Transverse colon (tissue), 4 donors: ENCODE measurements at places on chromosomes 16 and 17.
A peak's percentile ranks its signal among the peaks of the same experiment; 100 is the strongest.

GRCh38 chr17:47875011-47875985 is 20.7 kb upstream of the SP2 start:
- no peak for DNase-seq

- DNase-seq, result peak; percentile 52
These were observed 863 bp upstream of the UTS2R start for GRCh38 chr17:82370471-82371332.

DNA sequence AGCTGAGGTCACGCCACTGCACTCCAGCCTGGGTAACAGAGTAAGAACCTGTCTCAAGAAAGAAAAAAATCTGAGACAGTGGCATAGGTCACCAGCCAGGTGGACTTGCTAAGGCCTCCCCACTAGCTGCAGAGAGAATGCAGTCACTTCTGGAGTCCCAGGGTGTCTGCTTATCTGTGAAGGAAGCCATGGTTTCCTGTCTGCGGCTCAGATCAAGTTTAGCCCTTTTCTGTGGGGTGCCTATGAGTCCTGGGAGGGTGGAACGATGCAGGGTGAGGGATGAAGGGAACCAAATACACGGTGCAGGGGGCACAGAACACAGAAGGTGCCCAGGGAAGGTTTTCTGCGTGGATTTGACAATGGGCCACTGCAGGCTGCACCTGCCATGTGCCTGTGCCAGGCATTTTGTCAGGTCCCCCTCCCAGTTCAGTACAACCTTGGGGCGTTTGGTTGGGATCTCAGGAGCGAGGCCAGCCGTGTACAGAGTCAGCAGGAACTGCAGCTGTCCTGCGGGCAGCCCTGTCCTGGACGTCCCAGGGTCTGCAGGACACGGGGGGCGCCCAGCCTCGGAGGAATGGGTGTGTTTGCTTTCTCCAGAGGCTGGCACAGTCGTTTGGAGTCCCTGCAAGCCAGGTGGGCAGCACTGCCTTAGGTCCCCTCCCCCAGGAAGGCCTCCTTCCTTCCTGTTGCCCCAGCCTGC is 41.8 kb downstream of the RAB11FIP4 start:
- no peak for DNase-seq

GRCh38 chr17:46035112-46035818 is 36.2 kb downstream of the STH start:
- no peak for DNase-seq

GRCh38 chr16:72677662-72678447 is 370.1 kb downstream of the ZFHX3 start:
- peak; percentile 48 for DNase-seq

GRCh38 chr16:73006026-73006425 is 41.9 kb downstream of the ZFHX3 start:
- no peak for DNase-seq

DNA sequence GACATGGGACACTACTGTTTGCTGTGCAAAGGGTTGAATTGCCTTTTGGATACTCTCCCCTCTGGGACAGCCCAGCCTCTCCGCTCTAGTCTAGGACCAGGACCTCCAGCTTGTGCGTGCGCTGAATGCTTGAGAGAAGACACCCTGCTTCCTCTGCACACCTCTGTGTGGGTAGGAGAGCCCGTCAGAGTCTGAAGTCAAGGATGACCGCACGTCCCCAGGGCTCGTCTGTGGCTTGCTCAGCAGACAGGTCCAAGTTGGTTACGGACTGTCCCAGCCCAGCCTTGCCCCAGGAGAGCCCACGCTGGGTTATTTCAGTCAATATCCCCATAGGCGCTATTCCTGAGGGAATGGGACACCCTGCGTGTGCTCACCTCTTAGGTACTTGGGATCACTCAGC is 3.7 kb downstream of the C16orf89 start:
- no peak for DNase-seq

- DNase-seq, result peak; percentile 80
These were observed at the start of gene STAT5B for GRCh38 chr17:42276359-42276608. Gene STAT5B (minus strand): TSS chr17:42276391. CDS start chr17:42232127, 44,264 bp downstream.

GRCh38 chr16:30112197-30113030 is 923 bp downstream of the GDPD3 start:
- peak; percentile 84 for DNase-seq
